ENCODE measurements at places on chromosomes 4 and X.

GRCh38 chrX:119763836-119764387 lies 5.5 kb downstream of the SOWAHD start:
- DNase-seq: no peak

DNA sequence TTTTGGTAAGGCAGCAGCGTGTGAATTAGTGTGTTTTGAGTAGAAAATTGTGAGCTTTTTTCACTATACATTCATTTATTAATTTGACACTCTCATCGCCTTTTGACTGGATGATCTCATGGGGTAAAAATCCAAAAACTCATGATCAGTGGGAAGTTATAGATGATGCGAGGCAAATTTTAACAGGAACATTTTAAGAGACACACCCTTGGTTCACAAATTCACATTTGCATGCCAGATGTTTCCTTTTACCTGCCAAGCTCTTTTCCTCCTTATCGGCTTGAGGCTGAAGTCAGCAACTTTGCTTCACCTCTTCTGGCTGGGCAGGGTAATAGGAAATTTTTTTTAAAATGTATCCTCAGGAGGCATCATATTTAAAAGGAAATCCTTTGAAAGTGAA lies 318.0 kb upstream of the HS3ST1 start:
- no peak for DNase-seq

DNA sequence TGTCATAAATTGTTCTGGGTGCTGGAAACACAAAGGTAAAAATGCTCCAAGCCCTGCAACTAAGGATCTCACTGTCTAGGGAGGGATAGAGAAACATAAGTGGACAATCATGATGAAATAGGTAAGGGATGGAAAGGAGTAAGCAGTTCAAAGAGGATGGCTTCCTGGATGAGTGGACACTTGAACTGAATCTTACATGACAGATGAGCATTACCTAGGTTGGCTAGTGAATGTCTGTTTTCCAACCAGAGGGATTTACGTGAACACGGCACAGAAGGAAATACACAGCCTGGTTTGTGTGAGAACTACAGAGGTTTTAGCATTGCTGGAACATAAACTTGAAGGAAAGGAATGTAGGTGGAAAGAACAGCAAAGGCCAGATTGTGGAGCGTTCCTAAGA lies 150.2 kb upstream of the GALNT7 start:
- DNase-seq: no peak

DNA sequence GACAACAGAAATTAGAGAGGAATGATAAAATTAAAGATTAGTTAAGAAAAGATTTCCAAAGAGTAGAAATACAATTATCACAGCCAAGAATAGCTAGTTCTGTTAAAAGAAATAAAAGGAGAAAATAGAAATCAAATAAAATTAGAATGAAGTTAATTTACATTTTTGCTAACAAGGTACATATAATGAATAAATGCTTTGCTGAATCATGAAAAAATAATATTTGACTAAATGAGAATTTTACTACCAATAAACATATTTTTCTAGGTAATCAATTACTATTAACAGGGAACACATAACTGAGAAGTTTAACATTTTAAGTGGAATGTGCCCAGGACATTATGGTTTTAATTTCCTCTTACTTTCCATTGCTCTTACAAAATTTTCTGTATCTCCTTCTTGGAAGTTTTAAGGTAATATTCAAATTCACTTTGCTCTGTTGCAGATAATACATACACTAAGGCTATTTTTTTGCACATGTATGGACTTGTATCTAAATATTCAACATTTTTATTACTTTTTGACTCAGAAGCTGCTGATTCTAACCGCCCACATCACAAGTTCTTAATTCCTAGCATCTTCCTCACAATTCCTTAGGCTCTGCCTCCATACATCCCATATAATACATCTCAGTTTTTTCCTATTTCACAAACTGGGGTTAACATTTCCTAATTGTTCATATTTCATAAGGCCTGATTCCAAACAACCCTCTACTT lies 870.7 kb upstream of the INTU start:
- DNase-seq: no peak

DNA sequence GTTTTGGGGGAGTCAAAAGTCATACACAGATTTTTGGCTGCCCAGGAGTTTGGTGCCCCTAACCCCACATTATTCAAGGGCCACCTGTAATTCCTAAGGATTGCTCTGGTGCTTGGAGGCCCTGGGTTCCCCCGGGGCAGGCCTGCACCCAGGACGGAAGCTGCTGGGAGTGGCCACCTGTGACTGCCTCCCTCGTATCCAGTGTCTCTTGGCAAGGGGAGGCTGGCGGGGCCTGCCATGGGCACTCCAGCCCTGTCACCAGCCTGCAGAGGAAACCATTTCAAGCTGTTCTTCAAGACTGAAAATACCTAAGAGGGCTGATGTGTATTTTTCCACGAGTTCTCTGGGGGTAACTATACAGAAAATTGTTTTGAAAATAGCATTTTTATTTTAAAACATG lies 24.5 kb upstream of the GPR78 start:
- peak; percentile 0 for DNase-seq

DNA sequence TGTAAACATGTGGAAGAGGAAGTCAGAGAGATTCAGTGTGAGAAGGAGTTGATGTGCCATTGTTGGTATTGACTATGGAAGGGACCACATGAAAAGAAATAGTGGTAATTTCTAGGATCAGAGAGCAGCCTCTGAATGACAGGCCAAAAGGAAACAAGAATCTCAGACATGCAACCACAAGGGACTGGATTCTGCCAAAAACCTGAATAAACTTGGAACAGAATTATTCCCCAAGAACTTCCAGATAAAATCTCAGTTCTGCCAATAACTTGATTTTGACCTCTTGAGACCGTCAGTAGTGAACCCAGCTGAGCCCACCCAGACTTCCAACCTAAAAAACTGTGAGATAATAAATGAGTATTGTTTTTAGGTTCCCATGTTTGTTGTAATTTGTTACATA lies 653.6 kb upstream of the NR3C2 start:
- no peak for DNase-seq

All from left colon (tissue), 2 donors.